Brain microvascular endothelial cell (primary cell): ENCODE measurements at places on chromosomes 3 and 15.

DNA sequence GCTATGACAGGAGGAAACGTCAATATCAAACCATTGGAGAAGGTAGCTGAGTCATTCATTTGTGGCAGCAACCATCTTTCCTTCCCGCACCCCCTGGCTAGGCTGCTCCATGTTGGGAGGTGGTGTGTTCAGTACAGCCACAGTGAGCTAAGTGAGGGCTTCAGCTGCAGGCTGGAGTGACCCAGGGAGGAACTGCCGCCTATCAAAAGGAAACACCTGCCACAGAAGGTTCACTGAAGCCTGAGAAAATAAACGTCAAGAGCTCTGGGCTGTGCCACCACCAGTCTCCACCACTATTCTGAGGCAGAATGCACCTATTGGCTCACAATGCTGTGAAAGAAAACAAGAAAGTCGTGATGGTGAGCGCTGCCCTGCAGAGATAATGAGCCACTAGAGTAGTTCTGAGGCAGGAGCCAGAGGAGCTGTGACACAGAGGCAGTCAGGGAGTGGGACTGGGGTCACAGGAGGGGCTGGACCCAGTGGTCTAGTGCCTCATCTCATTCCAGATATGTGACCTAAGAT lies 34.8 kb upstream of the CD47 start:
- DNase-seq: no peak

- DNase-seq: no peak
Observed at GRCh38 chr15:29352402-29352801, 82.8 kb upstream of the NSMCE3 start.

GRCh38 chr3:25449857-25450256 lies 21.8 kb downstream of the RARB start:
- DNase-seq: peak; percentile 56

- DNase-seq: no peak
Observed at GRCh38 chr15:39285663-39286062, 295.2 kb upstream of the THBS1 start.

DNA sequence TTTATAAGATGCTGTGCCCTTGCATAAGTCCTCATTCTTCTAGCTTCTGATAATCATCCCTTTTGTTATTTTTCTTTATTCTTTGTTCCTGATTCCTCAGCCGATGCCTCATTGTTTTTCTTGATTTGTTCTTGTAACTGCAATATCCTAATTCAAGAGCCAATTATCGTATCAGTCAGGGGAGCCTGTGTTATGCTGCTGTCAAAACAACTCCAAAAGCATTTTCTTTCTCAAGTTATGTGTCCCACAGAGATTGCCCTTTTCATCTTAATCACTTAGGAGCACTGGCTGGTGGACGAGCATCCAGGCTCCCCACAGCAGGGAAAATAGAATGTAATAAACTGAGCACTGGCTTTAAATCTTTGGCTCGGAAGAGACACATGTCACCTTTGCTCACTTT lies 207.3 kb downstream of the CHL1 start:
- DNase-seq: no peak

- no peak for DNase-seq
Observed at GRCh38 chr15:60831540-60831939, 352.6 kb upstream of the ICE2 start.

DNA sequence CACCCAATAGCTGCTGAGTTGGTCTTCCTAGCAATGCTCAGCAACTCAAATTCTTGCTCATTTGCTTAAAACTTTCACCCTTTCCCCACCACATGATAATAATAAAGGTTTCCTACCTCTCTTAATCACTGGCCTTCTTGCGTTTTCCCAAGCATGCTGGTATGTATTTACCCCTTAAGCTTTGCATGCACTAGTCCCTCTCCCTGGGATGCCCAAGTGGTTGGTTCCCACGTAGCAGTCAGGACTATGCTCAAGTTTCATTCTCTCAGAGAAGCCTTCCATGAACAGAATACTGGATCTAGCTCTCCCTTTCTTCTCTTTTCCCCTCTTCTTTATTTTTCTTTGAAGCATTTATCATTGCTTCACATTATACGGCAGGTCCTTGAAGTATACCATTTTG lies 108.8 kb downstream of the KBTBD8 start:
- no peak for DNase-seq

GRCh38 chr3:116639641-116640040 lies 69.9 kb upstream of the TUSC7 start:
- DNase-seq: no peak
